A549 treated with DMSO at 1 μM for 4 hours (cell line): ENCODE measurements at places on chromosomes 16 and 17. TPM values are rescaled to one million over a fixed set of nuclear protein-coding genes. Genes with fewer than 3 reads are reported as not detected.

Gene TMEM238L
- total RNA-seq, result not detected in 5 replicates

Gene PIK3R5
- total RNA-seq, result 0.07 to 0.09 TPM in 2 of 5 replicates, not detected in the others

Gene TK1
- 194 to 287 TPM (median 233 TPM) in 5 replicates for total RNA-seq

Gene HSF5
- total RNA-seq, result not detected in 5 replicates

Gene CNGB1
- 0.08 to 0.39 TPM (median 0.09 TPM) in 5 replicates for total RNA-seq

Gene CDIP1
- 8.0 to 12.2 TPM (median 10.7 TPM) in 5 replicates for total RNA-seq

Gene CLDN9
- total RNA-seq, result 0.33 to 0.59 TPM (median 0.49 TPM) in 5 replicates

Gene CETP
- total RNA-seq, result not detected in 5 replicates

Gene PPY
- total RNA-seq, result not detected in 5 replicates

Gene TBC1D3C
- total RNA-seq, result 0.06 TPM in 1 of 5 replicates, not detected in the others

Gene SMIM22
- 0.38 TPM in 1 of 5 replicates, not detected in the others for total RNA-seq

Gene HBQ1
- total RNA-seq, result 4.5 to 8.2 TPM (median 6.4 TPM) in 5 replicates

Gene YBX2
- total RNA-seq, result 0.40 to 0.60 TPM (median 0.53 TPM) in 5 replicates

Gene KRT39
- total RNA-seq, result not detected in 5 replicates

Gene HSPB9
- total RNA-seq, result not detected in 5 replicates

Gene CLEC19A
- 0.10 to 0.17 TPM (median 0.15 TPM) in 5 replicates for total RNA-seq

Gene LPO
- not detected in 5 replicates for total RNA-seq

Gene MEOX1
- total RNA-seq, result not detected in 5 replicates

Gene FOXC2
- 1.7 to 2.1 TPM (median 2.0 TPM) in 5 replicates for total RNA-seq
